ENCODE measurements at places on chromosomes 3 and 15.
A peak's percentile ranks its signal among the peaks of the same experiment; 100 is the strongest.

DNA sequence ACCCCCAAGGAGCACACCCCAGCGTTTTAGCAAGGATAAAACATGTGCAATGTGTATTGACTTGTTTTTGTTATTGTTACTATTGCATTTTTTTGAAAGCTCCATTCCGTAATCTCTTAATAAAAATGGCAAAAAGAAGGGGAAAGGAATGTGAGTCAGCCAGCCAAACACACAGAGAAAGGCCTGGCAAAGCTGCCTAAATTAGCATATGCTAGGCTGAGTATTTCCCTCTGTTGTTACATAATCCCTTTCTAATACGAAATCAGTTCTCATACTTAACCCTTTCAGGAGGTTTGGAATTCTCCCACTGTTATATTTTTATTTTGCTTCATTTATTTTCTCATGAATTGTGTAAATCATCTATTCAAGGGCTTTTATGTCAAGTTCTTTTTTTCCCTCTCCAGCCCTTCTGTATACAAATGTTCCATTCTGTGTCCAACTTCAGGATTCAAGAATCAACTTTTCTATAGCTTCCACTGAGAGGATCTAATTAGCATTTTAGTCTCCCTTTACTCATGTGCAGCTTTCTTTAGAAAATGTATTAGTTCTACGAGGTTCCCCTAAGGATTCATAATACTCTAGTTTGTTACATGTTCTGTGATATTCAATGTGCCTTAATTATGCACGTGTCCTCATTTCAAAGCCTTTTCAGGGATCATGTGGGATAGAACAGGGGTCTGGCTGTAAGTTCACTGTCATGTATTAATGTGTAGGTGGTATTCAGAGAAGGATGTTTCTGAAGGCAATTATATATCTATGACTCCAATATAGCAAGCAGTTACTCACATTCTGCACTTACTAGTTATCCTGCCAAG is 9.2 kb downstream of the CADM2 start:
- no peak for DNase-seq

DNA sequence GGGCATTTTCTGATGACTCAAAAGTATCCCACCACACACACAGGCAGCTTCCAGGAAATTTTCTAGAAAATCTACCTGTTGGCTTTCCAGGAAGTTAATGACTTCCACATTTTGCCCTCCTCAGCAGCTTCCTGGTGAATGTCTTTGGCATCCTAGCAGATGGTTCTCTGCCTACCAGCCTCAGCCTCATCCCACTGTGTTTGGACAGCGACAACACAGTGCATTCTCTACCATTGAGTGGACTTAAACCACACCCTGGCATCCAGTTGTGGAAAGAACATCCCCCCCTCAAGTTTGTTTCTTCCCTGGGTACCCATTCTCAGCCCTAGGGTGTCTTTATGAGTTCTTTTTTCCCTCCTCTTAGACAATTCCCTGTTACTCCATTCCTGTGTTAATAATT is 50.8 kb upstream of the GADL1 start:
- no peak for DNase-seq

GRCh38 chr3:66133050-66133757 is 87.6 kb upstream of the SLC25A26 start:
- no peak for DNase-seq

- peak; percentile 60 for DNase-seq
These were observed at the start of gene PAK6 for GRCh38 chr15:40238532-40239403. Gene PAK6, plus strand, starts transcription at chr15:40239063. Its CDS starts 25,723 bp downstream, at chr15:40264786.

- no peak for DNase-seq
These were observed 325.5 kb downstream of the RYR3 start for GRCh38 chr15:33636234-33636633.

- DNase-seq = peak; percentile 43
These were observed 873 bp downstream of the CAPN7 start for GRCh38 chr3:15206662-15207576.

DNA sequence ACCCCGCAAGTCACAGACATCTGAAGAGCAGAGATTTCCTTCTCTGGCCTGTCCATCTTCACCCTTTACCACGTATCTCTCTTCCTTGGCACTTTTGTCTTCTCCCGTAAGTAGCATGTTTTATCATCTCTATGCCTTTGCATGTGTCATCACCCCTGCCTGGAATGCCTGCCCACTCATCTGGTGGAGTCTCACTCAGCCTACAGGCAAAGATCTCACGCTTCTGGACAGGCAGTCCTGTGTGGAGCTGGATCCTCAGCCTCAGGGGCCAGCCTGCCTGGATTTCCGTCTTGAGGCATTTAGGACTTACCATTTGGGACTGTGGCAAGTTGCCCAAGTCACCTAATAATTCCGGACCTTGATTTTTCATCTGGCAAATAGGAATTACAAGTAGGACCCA is 114.3 kb upstream of the CACNA2D3 start:
- no peak for DNase-seq

- DNase-seq = no peak
These were observed 24.4 kb downstream of the MAP1A start for GRCh38 chr15:43541785-43542184.

DNA sequence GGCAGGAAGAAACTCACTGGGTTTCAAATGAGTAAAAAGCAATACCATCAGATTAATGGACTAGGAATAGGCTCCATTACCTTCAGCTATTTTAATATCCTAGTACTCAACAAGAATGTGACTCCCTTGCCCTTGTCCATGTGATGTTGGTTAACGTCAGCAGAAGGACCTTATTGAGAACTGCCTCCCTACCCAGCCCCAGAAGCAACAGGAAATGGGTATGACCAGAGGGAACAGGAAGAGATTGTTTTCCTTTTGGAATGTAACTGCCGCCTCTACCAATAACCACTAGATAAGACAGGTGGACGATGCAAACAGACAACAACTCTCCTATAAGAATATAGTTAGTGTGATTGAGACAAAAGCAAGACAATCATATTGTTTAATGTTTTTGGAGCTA is 10.4 kb upstream of the MME start:
- no peak for DNase-seq

GRCh38 chr15:33737687-33738601 is 230.4 kb upstream of the CHRM5 start:
- peak; percentile 30 for DNase-seq

- no peak for DNase-seq
These were observed 168.7 kb downstream of the POTEB3 start for GRCh38 chr15:21271566-21271965.

GRCh38 chr3:57192028-57192427 is 7.8 kb downstream of the HESX1 start:
- no peak for DNase-seq

DNA sequence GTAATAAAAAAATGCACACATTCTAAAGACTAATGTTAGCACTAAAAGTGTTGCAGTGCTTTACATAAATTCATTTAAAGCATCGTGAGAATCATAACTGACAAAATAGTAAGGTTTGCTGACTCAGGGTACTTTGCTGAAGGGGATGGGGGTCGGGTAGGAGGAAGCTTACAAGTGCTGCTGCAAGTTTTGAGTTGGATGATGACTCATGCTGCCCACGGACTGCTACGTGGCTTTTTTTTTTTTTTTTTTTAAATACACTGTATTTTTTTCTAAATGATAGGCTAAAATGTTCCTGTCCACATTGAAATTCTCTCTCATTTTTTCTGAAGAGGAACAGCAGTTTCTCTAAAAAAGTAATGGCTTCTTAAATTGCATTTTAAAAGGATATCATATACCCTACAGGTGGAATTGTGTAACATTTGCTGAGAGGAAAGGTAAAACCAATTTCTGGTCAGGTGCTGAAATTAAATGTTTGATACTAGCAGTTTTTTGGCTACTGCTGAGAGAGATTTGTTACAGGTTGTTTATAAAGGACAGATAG is 2.2 kb downstream of the MAPK6 start:
- DNase-seq = no peak

DNA sequence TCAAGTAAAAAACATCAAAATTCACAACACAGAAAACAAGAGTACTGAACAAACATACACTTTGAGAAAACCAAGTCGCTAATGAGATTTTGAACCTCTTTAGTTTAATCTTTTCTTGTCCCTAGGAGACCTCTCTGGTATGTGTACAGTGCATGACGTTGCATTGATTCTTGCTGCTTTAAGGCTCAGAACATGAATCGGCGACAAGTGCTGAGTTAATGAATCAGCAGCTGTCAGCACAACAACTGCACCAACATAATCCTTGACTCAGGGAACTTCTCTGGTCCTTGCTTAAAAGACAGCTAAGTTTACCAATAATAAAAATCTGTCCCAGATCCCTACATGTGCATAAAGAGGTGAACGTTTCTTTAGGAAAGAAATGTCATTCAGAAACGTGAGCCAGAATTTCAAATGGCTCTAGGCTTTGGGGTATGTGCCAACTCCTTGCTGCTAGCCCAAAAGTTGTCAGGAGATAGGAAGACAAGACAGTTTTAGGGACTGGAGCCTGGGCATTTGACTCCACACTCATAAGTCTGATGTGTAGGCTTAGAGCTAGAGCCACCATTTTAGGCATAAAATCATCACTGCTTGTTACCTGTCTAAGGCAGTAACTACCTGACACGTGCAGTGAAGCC is 86.9 kb downstream of the IL5RA start:
- no peak for DNase-seq

DNA sequence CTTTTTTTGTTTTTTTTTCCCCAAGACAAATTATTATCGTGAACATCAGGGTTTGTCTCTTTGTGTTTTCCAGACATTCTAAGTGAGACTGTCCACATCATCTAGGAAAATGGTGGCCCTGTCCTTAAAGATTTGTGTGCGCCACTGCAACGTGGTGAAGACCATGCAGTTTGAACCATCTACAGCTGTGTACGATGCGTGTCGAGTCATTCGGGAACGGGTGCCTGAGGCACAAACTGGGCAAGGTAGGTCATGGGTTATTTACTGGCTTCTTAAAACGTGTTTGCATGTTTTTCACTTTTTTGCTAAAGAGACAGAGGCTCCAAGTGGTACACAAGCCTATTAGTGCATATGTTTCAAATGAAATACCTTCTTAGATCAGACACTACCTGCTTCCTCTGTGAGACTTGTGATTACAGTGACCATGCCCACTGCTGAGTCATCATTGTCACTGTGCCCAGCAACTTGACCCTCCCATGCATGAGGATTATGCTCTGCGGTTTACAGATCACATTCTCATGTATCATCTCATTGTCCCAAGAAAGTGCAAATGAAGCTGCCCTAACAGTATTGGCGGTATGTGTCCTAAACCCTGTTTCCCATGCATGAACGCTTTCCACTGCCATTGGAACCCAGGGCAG is 395.2 kb upstream of the TPM1 start:
- DNase-seq = no peak

- no peak for DNase-seq
These were observed 360.4 kb upstream of the TGFBR2 start for GRCh38 chr3:30245858-30246622.

DNA sequence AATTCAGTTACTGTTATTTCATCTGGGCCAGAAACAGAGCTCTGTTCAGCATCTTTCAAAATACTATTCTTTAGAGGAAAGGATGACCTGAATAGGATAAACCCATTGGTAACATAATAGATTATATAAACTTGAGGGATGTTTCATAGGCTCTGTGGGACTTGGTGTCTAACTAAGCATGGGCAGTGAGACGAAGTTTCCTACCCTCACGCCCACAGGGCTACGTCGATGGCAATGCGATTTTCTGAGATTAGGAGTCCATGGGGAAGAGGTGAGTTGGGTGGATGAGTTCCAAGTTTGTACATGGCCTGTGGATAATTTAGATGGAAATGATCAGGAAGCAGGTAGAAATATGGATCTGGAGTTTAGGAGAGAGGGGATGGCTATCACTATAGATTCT is 115.2 kb upstream of the TBL1XR1 start:
- no peak for DNase-seq

DNA sequence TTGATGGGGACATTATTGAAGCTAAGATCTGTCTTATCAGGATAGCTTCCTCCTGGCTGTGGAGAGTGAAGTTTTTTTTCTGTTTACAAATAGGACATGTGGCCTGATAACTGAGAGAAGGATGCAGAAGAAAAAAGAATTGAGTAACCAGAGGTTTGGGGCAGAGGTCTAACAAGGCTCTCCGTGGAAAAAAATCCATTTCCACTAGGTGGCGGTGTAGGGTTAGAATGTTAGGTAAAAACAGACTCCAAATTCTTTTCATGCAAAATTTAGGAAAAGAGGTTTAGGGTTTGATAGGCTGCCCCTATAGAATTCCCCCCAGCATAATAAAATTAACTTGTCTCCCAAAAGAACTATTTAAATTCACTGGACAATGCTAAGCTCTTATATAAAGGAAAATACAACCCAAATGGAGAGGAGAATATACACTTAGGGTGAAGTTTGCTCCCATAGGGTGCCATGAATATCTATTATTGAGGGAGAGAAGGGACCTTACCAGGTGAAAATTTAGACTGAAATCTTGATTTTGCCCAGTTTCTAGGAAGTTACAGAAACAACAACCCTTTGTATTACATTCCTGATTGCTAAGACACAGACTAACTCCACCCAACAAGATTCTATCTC is 1560.4 kb downstream of the OTOL1 start:
- peak; percentile 28 for DNase-seq

GRCh38 chr3:54882129-54882833 is 45.6 kb downstream of the LRTM1 start:
- no peak for DNase-seq

GRCh38 chr15:55586808-55587207 is 1.3 kb downstream of the PYGO1 start:
- no peak for DNase-seq

DNA sequence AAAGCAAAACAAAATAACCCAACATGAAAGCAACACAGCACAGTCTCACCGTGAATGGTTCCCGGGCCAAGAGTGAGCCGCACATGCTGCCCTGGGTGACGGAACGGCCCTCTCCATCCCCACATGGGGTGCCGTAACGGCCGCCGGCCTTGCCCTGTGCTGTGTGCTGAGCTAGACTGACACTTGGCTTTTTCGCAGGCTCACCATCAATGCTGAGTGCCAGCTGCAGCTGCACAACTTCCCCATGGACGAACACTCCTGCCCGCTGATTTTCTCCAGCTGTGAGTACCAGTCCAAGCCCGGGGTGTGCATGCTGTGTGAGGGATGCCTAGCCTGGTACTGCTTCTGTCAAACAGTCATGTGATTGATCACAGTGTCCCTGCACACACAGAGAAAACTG is 357.6 kb downstream of the GABRG3 start:
- DNase-seq = no peak

All from renal pelvis (tissue), 12 donors.